ENCODE measurements at places on chromosomes 5 and 9.

DNA sequence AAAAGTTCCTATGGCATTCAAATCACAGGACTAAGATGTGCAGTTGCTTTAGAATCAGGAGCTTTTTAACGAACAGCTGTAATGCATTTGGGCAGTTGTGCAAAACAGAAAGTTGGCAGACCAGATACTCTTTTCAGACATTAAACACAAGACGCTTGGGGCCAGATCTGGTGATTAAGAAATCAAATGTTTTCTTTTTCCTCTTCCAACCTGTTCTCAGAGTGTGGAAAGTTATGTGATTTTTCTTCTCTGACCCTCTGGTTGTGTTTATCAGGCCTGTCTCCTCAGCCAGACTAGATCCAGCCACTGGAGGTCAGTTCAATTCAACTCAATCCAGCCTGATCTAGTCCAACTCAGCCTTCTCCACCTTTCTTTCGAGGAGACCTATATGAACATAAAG lies 298.5 kb upstream of the PCSK5 start:
- no peak for DNase-seq

- no peak for DNase-seq
Measured at GRCh38 chr5:28374492-28374967, 1336.1 kb upstream of the CDH9 start.

GRCh38 chr9:114720086-114720676 lies 38.2 kb upstream of the TEX48 start:
- DNase-seq: no peak

DNA sequence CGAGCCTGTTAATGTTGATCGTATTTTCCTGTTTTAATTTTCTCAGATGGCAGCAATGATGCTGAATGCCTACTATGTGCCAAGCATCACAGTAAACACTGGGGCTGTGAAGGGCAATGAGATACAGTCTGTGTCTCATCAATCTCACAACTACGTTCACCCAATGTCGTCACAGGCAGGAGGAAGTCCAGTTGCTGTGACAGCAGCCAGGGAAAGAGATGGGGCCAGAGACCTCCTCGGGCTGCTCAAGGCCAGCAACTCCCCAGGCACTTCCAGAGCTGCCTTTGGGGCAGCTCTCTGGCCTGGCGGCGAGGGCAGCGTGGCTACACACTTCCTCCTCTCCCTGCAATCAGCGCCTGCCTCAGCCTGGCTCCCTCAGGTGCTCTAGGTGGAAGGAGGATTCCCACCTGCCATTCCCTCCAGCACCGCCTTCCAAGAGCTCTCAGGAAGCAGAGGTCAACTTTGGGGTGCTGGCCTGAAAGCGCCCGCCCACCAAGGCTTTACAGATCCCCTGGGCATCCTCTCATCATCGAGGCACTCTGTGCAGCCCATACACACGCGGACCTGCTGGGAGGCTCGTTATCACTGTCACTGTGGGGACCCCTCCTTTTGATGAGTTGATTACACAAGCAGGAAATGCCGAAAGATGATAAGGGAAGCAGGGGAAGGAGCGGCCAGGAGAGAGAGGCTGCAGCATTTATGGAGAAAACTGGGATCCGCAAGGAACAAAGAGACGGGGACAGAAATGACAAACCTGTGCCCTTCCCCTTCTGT lies 159.2 kb downstream of the ZDHHC21 start:
- DNase-seq: no peak

DNA sequence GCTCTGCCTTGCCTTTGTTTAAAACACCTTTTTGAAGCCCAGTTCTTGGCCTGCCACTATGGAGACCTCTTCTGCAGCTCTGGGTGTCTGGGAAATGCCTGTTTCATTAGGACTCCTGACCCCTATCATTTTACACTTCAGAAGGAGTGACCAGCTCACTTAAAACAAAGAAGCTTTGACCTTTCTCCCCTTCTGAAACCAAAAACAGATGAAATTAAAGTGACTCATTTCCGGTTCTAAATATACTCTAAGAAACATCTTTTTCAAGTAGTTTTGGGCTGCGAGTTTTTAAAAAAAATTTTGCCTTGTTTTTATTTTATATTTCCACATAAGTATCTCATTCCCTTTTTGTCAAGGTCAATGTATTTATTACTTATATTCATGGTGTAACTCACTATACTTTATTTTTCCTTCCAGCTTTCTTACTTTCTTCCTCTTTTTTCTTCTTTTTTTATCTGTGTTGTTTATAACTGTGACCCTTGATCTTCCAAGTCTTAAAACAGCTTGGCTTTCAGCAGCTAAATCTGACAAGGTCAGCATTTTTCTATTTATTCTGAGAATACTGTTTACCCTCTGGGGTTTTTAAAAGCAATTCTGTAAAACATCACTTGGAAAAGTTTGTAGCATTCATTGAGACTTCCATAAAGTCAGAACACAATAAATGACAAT lies 672.9 kb downstream of the NR2F1-AS1 start:
- DNase-seq: no peak

DNA sequence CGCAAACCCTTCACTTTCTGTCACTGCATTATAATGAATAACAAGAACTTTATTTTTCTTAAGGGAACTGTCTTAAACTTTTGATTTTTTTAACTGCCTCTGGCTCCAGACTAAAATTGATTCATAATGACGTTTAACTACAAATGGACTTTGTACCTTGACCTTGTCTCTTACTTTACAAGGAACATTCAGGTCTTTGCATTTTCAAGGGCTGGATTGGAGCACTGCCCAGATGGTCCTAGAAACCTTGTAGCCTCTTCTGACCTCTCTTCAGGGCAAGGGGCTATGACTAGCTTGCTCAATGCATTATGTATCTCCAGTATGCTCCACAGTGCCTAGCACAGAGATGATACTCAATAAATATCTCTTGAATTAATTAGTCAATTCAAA lies 612.6 kb upstream of the CLINT1 start:
- DNase-seq: no peak

DNA sequence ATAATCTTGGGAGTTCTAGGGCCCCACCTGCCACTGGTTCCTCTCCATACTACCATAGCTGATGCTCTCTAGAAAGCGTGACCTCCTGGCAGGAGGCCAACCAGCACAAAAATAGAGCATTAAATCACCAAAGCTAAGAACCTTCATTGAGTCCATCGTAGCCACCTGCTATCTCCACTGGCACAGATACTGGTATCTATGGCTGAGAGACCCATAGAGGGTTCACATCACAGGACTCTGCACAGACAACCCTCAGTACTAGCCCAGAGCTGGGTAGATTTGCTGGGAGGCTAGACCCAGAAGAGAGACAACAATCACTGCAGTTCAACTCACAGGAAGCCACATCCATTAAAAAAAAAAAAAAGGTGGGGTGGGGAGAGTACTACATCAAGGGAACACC lies 509.1 kb downstream of the DTWD2 start:
- DNase-seq: no peak

Data from Jurkat, Clone E6-1 (cell line).